ENCODE measurements at places on chromosomes 4 and X. TPM values are rescaled to one million over a fixed set of nuclear protein-coding genes. Genes with fewer than 3 reads are reported as not detected.

- peak overlapping the region; percentile 69 for H3K27ac ChIP-seq
- H3K27me3 ChIP-seq: no peaks in the 10 kb centered on the region
- no peak for DNase-seq
- H3K36me3 ChIP-seq: peaks cover 19% of the 10 kb centered on the region
- no peak overlapping the region for H3K4me3 ChIP-seq
- peaks cover 83% of the 10 kb centered on the region for H3K4me1 ChIP-seq
Measured at GRCh38 chr4:87050596-87050995, 115.8 kb downstream of the AFF1 start.

GRCh38 chr4:145812919-145813318 lies 125.7 kb downstream of the ZNF827 start:
- H3K27ac ChIP-seq: no peak overlapping the region
- no peaks in the 10 kb centered on the region for H3K4me1 ChIP-seq
- no peaks in the 10 kb centered on the region for H3K27me3 ChIP-seq

Gene SERTM2
- not detected for polyA plus RNA-seq

GRCh38 chrX:131068945-131069719 lies 11.0 kb downstream of the ARHGAP36 start:
- H3K27ac ChIP-seq: no peak overlapping the region
- no peak for DNase-seq
- no peaks in the 10 kb centered on the region for H3K4me1 ChIP-seq
- H3K27me3 ChIP-seq: peaks cover 78% of the 10 kb centered on the region
- H3K36me3 ChIP-seq: no peaks in the 10 kb centered on the region

Gene XAGE1B
- polyA plus RNA-seq: not detected

- H3K4me3 ChIP-seq: no peak overlapping the region
- DNase-seq: no peak
- H3K4me1 ChIP-seq: no peaks in the 10 kb centered on the region
- H3K27me3 ChIP-seq: no peaks in the 10 kb centered on the region
- no peaks in the 10 kb centered on the region for H3K36me3 ChIP-seq
- no peak overlapping the region for H3K27ac ChIP-seq
Measured at GRCh38 chrX:112083624-112084326, 1.2 kb upstream of the TRPC5 start.

GRCh38 chr4:95066050-95066449 lies 308.3 kb downstream of the BMPR1B start:
- no peak overlapping the region for H3K4me3 ChIP-seq
- H3K27ac ChIP-seq: no peak overlapping the region
- DNase-seq: no peak
- H3K36me3 ChIP-seq: no peaks in the 10 kb centered on the region

GRCh38 chr4:2961421-2961810 lies 1.8 kb downstream of the NOP14 start:
- H3K4me1 ChIP-seq: peaks cover 21% of the 10 kb centered on the region
- H3K27ac ChIP-seq: no peak overlapping the region
- no peaks in the 10 kb centered on the region for H3K27me3 ChIP-seq
- no peaks in the 10 kb centered on the region for H3K36me3 ChIP-seq
- no peak overlapping the region for H3K4me3 ChIP-seq

Gene DOK7
- 89.5 TPM for polyA plus RNA-seq

Gene RENBP
- polyA plus RNA-seq: 9.8 TPM

Gene RTL9
- 0.15 TPM for polyA plus RNA-seq

Gene CENPVL1
- not detected for polyA plus RNA-seq

- no peaks in the 10 kb centered on the region for H3K36me3 ChIP-seq
- peak overlapping the region; percentile 40 for H3K4me3 ChIP-seq
- H3K4me1 ChIP-seq: peaks cover 13% of the 10 kb centered on the region
- H3K27ac ChIP-seq: peak overlapping the region; percentile 77
Measured at GRCh38 chr4:159227378-159227777, 124.5 kb downstream of the RAPGEF2 start.

- H3K36me3 ChIP-seq: no peaks in the 10 kb centered on the region
- no peaks in the 10 kb centered on the region for H3K27me3 ChIP-seq
- no peak for DNase-seq
- H3K4me1 ChIP-seq: no peaks in the 10 kb centered on the region
- no peak overlapping the region for H3K27ac ChIP-seq
Measured at GRCh38 chr4:74751247-74751646, 43.1 kb downstream of the BTC start.

Gene NSG1
- polyA plus RNA-seq: 4.8 TPM

DNA sequence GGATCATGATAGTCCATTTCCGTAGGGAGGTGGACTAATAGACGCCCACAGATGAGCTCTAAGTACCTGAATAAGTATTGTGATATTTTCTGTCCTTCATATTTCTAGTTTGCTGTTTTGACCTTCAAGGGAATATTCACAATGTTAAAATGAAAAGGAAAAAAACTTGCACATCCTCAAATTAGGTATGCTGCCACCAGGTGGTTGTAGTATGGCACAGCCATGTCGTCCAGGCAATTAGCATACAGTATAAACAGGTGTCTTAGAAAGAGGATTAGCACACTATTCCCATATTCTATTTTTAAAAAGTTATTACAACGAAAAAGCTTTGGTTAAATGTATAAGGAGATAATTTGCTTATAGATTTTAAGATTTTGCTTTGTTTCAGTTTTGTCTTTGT lies 802.0 kb downstream of the RPA4 start:
- no peak for DNase-seq
- no peaks in the 10 kb centered on the region for H3K36me3 ChIP-seq
- no peak overlapping the region for H3K4me3 ChIP-seq
- H3K4me1 ChIP-seq: no peaks in the 10 kb centered on the region
- no peak overlapping the region for H3K27ac ChIP-seq
- H3K27me3 ChIP-seq: no peaks in the 10 kb centered on the region

GRCh38 chrX:150880808-150881165 lies 17.7 kb downstream of the CD99L2 start:
- no peak for DNase-seq
- H3K36me3 ChIP-seq: no peaks in the 10 kb centered on the region
- no peak overlapping the region for H3K27ac ChIP-seq
- H3K27me3 ChIP-seq: no peaks in the 10 kb centered on the region
- H3K4me3 ChIP-seq: no peak overlapping the region

Gene SMS
- polyA plus RNA-seq: 24.0 TPM

- no peaks in the 10 kb centered on the region for H3K4me1 ChIP-seq
- no peaks in the 10 kb centered on the region for H3K36me3 ChIP-seq
- H3K27me3 ChIP-seq: no peaks in the 10 kb centered on the region
- no peak for DNase-seq
- H3K27ac ChIP-seq: no peak overlapping the region
- no peak overlapping the region for H3K4me3 ChIP-seq
Measured at GRCh38 chr4:147928400-147928799, 196.5 kb downstream of the ARHGAP10 start.

DNA sequence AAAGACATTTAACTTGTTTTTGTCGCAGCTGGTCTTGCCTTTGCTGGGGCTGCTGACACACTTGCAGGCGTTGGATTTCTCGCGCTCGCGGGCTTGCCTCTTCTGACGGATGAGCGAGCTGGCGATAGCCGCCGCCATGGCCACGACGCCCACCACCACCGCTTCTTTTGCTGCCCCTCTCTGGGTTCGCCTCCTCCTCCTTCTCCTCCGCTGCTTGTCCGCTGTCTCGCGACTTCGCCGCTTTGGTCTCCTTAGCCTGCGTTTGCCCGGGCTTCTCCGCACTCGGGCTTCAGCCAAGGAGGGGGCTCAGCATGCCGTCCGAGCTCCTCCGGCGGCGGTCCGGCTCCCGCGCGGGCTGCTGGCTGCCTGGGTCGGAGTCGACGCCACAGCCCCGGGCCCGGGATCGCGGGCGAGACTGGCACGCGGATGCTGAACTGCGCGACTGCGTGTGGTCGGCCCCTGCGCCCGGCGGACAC lies 613 bp downstream of the FGF13 start:
- no peaks in the 10 kb centered on the region for H3K27me3 ChIP-seq
- peak; percentile 22 for DNase-seq
- H3K4me1 ChIP-seq: no peaks in the 10 kb centered on the region
- no peaks in the 10 kb centered on the region for H3K36me3 ChIP-seq
- H3K4me3 ChIP-seq: peak overlapping the region; percentile 54

GRCh38 chr4:89914609-89915550 lies 20.2 kb downstream of the MMRN1 start:
- no peak overlapping the region for H3K4me3 ChIP-seq
- H3K4me1 ChIP-seq: no peaks in the 10 kb centered on the region
- no peak for DNase-seq
- H3K27ac ChIP-seq: no peak overlapping the region
- no peaks in the 10 kb centered on the region for H3K36me3 ChIP-seq

Data from heart left ventricle (tissue), 16 donors.